ENCODE measurements at places on chromosomes 11 and 22.
A peak's percentile ranks its signal among the peaks of the same experiment; 100 is the strongest.

GRCh38 chr11:116702772-116703385 is 69.9 kb downstream of the BUD13 start:
- DNase-seq, result peak; percentile 41

- DNase-seq, result no peak
Observed at GRCh38 chr11:19426756-19427403, 186.1 kb upstream of the E2F8 start.

GRCh38 chr11:126669416-126669815 is 313.9 kb downstream of the ST3GAL4 start:
- no peak for DNase-seq

- DNase-seq, result no peak
Observed at GRCh38 chr11:130000552-130001176, 2.0 kb downstream of the PRDM10 start.

DNA sequence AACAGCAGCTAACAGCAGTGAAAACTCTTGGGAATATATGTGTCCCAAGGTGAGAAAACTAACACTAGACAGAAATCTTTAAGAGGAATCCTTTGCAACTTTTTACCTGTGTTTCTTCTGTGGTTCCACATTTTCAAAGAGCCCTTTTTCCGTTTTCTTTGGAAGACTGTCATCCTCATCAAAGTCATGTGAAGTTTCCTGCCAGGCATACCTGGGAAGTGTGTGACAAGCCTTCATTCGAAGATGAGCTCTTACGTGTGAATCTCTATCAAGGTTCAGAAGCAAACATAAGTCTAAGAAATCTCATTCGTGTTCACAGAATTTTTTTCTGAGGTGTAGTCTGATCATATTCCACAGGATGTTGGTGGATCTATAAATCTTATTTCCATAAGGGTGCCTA is 330.6 kb upstream of the MPPED2 start:
- DNase-seq, result no peak

- DNase-seq, result no peak
Observed at GRCh38 chr11:113977701-113978100, 2.8 kb downstream of the HTR3A start.

GRCh38 chr11:101617735-101618332 is 34.0 kb upstream of the TRPC6 start:
- DNase-seq, result peak; percentile 37

DNA sequence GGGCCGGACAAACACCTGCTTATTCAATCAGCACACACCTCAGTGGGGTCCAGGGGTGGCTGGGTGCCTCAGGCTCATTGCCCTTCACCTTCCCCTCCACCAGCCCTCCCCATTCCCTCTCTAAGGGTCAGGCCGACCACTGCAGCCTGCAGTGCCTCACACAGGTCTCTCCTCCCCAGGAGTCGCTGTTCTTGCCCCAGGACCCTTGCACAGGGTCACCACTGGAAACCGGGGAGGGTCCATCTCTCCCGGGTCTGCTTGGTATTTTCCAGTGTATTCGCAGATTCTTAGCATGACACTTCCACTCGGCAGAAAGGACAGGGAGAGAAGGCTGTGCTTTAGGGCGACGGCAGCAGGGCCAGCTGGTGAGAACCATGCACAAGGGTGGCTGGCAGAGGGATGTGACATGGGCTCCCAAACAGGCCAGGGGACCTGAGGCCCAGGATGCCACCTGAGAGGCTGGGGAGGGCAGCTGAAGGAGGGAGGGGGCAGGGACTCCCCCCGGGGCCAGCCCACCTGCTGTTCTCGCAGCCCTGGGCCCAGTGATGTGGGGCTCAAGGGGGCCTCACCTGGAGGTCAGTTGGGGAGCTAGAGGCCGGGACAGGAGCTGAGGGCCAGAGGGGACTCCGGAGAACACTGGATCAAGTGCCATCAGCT is 16.1 kb upstream of the TBX1 start:
- DNase-seq, result no peak

GRCh38 chr11:73398721-73399120 is 22.5 kb downstream of the RELT start:
- no peak for DNase-seq

- no peak for DNase-seq
Observed at GRCh38 chr22:48900626-48901025, 927.0 kb downstream of the BRD1 start.

GRCh38 chr22:44380756-44381486 is 68.2 kb upstream of the SHISAL1 start:
- DNase-seq, result no peak

DNA sequence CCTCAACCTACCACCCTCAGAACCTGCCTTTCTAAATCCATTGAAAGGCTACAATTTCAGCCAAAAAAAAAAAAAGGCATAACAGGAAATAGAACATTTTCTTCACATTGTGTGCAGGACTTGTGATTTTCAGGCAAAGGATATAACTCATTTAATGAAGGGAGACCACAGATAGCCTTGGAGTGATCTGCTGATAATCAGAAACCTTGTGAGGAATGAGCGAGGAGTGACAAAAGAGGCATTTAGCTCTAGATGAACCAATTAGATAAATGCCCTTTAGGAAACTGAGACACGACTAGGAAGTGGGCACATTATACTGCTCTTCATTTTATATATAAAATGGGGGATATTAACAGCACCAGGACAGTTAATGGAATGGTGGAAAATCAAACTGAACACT is 216.5 kb upstream of the GRIA4 start:
- peak; percentile 4 for DNase-seq

DNA sequence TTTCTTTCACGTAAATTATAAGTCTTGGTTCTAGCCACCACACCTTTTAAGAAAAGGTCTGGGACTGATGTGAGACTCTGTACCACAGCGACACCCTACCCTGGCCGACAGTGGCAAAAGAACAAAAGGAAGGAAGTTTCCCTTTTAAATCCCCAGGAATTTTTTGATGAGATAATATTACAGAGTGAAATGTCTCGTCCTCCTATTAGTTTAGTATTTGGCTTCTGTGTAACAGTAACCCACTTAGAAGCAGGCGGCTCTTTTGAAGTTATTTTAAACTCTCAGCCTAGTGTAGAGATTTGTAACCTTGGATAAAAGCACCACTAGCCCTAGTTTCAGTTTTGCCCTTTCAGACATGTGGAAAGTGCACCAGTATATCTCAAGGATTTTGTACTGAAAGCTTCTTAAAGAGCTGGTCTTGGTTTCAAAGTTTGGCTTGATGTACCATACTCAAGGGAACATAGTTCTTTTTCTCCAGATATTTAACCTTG is 84.1 kb downstream of the C22orf31 start:
- DNase-seq, result no peak

GRCh38 chr11:113967361-113967760 is 7.5 kb upstream of the HTR3A start:
- no peak for DNase-seq

DNA sequence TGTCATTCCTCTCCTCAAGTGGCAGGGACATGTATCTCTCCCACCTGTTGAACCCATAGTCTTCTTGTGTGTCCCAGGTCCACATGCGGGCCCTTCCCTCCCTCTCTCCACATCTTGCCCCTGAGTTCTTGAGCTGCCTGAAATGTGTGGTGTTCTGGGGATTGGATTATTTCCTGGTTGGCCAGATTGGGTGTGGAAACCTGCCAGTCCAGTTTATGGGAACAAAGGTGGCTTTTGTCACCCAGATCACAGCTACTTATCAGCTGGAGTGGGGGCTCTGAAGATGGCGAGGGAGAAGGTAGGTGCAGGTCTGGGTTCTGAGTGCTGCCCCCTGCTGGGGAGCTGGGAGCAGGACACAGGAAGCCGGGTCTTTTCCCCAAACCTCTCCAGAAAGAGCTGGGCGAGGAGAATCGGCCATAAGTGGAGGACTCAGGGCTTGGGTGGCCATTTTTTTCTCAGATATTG is 14.2 kb downstream of the DTX4 start:
- DNase-seq, result peak; percentile 73

- no peak for DNase-seq
Observed at GRCh38 chr11:15412054-15412453, 297.3 kb downstream of the INSC start.

- DNase-seq, result no peak
Observed at GRCh38 chr22:28016781-28017557, 97.9 kb upstream of the PITPNB start.

- DNase-seq, result no peak
Observed at GRCh38 chr11:6628526-6628925, 9.3 kb upstream of the TPP1 start.

DNA sequence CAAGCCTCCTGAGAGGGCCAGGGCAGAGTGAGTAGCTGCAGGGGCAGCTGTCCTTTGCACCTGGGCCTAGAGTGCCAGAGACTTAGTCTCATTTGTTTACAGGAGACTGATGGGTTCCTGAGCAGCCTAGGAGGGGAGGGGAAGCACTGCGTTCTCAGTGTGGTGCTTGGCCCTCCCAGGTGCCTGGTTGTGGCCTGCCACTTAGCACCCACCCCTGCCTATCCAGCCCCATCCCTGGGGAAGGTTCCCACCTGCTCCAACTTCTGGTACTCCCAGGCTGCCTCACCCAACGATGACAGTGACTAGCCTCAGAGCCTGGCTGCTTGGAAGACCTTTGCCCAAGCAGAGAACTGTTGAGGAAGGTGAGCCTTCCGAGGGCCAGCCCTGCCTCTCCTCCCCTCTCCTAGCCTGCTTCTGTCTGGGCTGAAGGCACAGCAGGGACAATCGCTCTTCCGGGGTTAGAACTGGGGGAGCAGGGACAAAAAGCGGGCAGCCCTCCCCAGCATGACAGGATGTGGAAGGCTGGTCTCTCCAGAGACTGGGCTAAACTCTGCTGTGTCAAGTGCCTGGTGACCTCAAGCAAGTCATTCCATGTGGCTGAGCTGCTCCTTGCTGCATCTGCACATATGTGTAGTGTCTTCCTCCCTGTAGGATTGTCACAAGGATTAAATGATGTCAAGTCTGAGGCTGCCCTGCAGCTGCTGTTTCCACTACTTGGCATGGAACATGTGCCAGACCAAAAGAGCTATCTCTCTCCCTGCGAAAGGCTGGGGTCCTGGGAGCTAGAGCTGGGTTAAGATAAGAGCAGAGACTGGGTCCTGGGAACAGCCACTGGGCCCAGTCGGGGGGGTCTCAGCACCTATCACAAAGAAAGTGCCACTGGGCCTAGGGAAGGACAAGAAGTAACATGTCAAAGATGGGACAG is 9.9 kb downstream of the KCNQ1OT1 start:
- DNase-seq, result no peak

- DNase-seq, result no peak
Observed at GRCh38 chr11:107988397-107989158, 20.1 kb upstream of the CUL5 start.

GRCh38 chr11:69665669-69666068 is 9.5 kb downstream of the LTO1 start:
- no peak for DNase-seq

DNA sequence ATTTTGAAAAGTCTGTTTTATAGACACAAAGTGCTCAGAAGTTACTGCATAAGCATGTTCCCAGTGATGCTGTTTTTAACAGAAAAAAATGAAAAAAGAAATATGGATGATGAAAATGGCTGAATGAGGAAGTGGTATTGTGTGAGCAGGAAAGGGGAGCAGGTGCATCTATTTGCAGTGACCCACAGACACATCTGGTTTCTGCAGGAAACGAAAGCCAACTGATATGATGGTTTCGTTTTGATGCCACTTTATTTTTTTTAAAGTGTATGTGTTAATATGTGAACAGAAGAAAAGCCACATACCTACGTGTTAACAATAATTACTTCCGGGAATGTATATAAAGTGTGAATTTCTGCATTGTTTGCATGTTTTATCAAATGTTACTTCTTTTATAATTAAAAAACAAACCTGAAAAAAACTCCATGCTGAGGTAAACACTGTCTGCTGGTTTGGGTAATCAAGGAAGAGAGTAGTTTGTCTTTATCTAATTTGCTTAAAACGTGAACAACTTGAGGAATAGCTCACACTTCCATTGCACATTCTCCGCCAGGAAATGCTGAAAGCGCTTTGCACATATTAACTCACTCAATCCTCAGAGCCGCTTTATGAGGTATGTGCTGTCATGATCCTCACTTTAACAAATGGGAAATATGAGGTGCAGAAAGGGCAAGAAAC is 1335.9 kb downstream of the TBC1D22A start:
- no peak for DNase-seq

- peak; percentile 85 for DNase-seq
Observed at GRCh38 chr11:8717876-8718753, 35.5 kb downstream of the RPL27A start.

- peak; percentile 59 for DNase-seq
Observed at GRCh38 chr11:41308286-41308685, 151.2 kb downstream of the LRRC4C start.

DNA sequence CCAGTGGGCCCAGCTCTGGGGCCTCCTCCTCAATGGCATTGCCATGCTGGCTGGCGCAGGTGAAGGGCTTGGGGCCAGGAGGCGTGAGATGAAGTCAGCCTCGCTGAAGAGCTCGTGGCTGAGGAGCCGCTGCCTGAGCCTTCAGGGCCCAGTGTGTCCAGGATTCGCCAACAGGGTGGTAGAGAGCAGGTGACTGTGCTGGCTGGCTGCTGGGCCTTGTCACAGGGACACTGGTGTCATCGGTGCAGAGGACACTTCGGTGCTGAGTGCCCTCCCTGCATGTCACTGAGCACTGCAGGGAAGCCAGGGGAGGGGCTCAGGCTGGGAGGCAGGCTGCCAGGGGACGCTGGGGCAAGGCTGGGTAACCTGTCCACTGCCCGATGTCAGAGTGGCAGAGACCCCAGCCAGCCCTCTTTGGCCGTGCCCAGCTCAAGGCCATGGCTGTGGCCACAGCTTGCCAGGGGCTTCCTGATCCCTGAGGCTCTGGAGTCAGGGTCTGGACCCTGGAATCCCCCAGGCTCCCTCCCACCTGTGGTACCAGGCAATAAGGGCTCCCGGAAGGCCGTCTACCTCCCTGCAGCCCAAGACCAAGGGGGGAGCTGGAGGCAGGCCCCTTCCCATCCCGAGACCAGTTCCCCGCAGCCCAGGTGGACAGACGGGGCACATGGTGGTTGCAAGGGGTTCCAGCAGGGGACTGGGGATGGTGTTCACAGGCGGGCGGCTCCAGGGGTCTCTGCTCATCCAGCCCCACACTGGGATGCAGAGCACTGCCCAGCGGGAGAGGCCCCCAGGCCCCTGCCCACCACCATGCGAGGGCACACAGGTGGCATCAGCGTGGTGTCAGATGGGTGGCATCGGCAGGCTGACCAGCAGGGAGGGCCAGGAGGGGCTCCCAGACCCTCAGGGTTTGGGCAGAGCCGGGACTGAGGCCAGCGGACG is 63.9 kb downstream of the ARFGAP3 start:
- no peak for DNase-seq

- DNase-seq, result peak; percentile 60
Observed at GRCh38 chr11:66112601-66113499, 42.8 kb downstream of the PACS1 start.

GRCh38 chr11:122038543-122038942 is 77.5 kb downstream of the BLID start:
- peak; percentile 96 for DNase-seq

GRCh38 chr22:33391298-33391697 is 333.1 kb upstream of the SYN3 start:
- no peak for DNase-seq

DNA sequence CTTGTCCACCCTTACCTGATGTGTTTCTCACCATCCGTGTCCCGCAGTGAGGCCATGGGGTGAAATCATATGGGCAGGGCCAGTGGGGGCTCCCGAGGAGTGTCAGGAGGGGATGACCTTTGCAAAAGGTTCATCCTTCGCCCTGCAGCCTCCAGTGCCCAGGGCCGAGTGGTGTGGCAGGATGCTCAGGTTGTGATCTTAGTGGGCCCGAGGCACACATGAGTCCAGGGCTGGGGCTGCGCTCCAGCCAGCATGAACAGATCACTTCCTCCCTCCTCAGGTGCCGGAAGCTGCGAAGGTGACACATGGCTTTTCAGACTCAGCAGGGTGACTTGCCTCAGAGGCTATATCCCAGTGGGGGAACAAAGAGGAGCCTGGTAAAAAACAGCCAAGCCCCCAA is 2.8 kb upstream of the FKBP2 start:
- DNase-seq, result no peak
